Neural progenitor cell (in vitro differentiated cells): ENCODE measurements at places on chromosomes 4 and X.
A peak's percentile ranks its signal among the peaks of the same experiment; 100 is the strongest.

DNA sequence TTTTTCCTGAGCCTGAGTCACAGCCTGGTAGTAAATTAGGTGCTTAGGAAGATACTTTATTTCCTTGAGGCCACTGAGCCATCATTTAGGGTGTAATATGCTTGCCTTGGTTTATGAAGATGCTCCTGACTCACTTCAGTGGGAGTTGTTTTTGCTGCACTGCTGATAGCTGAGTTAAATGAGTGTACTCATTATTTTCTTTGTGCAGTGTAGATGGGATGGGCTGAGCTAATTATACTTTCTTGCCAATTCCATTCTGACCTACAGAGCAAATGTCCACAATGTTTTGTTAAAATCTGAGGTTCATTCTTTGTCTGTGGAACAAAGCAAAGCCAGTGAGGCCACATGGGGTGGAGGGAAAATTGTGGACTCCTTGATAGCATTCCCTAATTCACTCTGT is 60.0 kb downstream of the FGF13 start:
- DNase-seq = peak; percentile 4

GRCh38 chr4:8655411-8656184 is 63.0 kb downstream of the CPZ start:
- DNase-seq = no peak

GRCh38 chr4:53963336-53963735 is 101.1 kb downstream of the CHIC2 start:
- peak; percentile 21 for DNase-seq

GRCh38 chr4:93182722-93183121 is 645.8 kb upstream of the ATOH1 start:
- no peak for DNase-seq

DNA sequence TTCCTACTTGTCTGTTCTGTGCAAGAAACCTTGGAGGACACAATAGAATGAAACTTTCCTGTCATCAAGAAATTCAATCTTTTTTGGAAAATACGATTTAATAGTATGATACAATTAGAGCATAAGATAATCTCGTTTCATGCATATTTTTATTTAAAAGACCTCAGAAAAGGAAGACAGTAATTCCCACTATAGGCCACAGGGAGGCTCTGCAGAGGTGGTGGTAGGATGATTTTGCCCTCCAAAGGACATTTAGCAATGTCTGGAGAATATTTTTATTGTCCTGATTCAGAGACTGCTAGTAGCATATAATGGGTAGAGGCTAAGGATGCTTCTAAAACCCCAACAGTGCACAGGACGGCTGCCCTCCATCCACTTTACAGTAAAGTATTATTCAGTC is 68.7 kb downstream of the PAK3 start:
- DNase-seq = peak; percentile 34

DNA sequence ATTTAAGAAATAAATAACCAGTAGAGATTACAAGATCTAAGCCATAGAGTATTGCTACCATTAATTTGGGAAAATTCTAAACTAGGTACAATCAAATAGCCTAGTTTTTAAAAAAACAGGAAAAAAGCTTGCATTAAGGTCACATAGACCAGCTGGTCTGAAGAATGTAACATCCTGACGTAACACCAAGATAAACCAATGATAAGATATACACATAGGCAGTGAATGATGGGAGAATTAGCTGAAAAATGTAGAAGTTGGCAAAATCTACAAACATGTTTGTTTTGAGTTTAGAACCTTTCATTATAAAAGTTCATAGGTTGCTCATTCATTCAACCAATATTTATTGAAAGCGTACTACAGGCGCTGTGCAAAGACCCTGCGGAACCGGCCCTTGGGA is 120.0 kb downstream of the SH3RF1 start:
- DNase-seq = no peak

DNA sequence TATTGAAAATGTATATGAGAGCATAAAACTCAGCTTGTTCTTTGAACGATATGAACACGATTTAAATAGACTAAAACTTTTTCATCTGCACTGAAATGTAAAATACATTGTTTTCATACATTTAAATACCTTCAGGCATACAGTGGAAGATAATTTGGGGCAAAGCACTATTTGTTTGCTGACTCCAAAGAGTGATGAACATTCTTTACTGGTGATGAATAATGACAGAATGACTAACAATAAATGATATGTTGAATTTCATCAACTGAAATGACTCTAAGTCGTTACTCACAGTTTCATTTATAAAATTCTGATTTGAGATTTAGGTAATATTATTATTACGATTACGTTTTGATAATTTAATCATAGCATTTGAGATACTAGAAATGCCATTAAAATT is 1160.1 kb downstream of the NLGN4X start:
- no peak for DNase-seq

DNA sequence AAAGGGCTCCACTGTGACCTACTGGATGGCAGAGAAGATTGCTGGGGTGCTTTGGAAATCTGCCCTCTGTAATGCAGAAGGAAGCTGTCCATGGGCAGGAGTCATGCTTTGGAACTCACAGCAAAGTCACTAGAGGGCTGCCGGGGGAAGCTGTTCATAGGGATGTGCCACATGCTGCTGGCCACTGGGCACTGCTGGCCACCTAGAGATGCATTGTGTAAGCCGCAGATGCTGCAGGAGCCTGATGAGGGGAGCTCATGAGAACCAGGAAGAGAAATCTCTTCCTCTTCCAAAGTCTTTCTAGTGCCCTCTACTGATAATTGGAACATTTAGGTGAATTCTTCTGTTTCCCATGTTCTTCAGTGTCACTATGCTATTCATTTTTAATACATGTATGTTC is 31.2 kb upstream of the UXT start:
- DNase-seq = no peak

DNA sequence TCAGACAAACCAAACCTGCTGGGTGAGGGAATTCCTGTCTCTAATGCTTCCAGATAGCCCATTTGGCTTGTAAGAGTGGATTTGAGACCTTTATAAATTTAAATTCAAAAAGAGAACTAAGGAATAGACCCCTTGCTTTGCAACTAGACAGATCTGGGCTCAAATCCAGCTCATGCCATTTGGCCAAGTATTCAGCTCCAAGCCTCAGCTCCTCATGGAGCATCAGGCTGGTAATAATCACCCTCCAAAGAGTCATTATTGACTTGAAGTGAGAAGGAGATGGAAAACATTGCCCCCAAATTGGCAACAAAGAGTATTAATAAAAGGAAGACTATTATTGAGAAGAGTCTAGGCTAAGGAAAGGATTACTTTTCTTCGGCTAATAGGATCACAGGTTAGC is 134.7 kb downstream of the PDE5A start:
- no peak for DNase-seq

- DNase-seq = no peak
These were observed 29.2 kb downstream of the MAP7D3 start for GRCh38 chrX:136221851-136222513.

- DNase-seq = peak; percentile 77
These were observed 223.1 kb upstream of the DMD start for GRCh38 chrX:33434256-33435092.

GRCh38 chr4:113682730-113683537 is 78.6 kb downstream of the CAMK2D start:
- DNase-seq = no peak

DNA sequence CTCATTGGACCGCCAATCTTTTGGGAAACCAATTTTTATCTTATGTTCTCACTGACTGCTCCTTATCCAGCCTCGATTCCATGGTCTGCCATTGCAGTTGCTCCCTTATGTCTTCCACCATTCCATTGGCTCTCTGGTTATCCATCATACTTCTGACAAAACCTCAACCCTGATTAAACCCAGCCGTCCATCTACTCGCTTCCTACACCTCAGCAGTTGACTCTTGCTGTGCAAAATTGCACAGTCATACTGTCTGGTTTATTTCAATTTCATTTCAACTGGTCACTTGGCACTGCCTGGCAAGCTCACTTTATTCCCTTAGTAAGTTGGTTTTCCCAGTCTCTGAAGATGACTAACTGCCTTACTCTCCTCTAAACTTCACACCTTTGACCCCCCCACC is 26.2 kb downstream of the ARL9 start:
- no peak for DNase-seq

DNA sequence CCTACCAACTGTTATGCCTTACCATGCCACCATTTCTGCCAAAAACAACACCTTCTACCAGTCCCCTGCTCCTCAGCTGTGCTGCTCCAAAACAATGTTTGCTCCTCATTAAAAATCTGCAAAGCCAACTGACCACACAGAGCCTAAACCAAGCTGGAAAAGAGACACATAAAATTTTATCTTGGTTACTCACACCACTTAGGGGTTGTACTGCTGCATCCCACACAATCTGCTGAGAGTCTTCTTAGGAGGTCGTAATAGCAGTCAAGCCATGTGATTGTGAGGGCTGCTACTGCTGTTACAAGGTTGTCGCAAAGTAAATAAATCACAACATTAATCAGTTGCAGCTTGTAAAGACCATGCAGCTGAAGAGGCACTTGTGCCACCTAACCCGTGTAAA is 607.4 kb upstream of the FAM241A start:
- no peak for DNase-seq
